Left kidney (tissue), 8 donors: ENCODE measurements at places on chromosomes 1 and 21. TPM values are rescaled to one million over a fixed set of nuclear protein-coding genes. Genes with fewer than 3 reads are reported as not detected.

The KRTAP19-3 gene
- not detected for polyA plus RNA-seq

GRCh38 chr1:7869136-7869920 is 16.5 kb upstream of the UTS2 start:
- no peak for DNase-seq

DNA sequence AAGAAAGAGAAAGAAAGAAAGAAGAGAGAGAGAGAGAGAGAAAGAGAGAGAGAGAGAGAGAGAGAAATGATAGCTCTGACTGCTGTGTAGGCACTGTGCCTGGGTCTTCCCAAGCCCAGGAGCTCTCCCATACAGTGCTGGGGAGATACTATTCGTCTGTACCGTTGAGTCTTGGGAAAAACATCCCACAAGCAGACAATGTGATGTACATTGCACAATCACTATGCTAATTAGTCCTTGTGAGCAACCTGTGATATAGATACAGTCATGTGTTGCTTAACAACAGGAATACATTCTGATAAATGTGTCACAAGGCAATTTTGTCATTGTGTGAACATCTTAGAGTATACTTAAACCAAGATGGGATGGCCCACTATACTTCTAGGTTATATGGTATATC is 381.0 kb downstream of the HHAT start:
- DNase-seq: no peak

GRCh38 chr1:233368106-233368788 is 40.7 kb downstream of the MAP3K21 start:
- DNase-seq: no peak

The OVAAL gene
- polyA plus RNA-seq: not detected

The PMVK gene
- polyA plus RNA-seq: 34.9 TPM
